ENCODE measurements at places on chromosomes 1 and 21.

DNA sequence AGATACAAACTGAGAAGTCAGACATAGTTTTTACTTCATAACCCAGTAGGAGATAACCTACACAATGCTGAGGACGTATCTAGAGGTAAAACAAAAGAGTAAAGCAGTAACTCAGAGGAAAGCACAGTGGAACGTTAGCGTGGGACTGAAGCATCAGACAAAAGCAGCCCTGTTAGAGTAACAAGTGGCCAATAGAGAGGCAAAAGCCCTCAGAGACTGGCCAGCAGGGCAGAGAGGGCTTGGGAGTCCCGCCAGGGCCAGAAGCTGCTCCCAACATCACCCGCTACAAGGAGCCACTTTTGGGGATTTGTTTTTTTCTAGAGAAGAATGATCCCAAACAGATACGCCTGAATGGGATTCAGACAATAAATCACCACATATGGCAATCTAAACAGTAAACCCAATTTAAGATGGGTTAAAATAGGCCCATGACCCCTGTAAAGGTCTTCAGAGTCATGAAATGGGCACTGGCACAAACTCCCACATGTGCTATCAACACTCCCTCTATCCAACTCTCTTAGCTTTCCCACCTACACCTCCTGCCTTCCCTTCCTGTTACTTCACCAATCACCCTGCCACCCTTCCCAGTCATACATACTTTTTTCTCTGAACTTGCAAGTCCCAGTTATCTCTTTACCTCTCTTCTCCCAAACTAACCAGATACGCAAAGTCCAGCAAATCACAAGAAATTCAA, 17.2 kb downstream of the TADA1 start:
- DNase-seq, result no peak

DNA sequence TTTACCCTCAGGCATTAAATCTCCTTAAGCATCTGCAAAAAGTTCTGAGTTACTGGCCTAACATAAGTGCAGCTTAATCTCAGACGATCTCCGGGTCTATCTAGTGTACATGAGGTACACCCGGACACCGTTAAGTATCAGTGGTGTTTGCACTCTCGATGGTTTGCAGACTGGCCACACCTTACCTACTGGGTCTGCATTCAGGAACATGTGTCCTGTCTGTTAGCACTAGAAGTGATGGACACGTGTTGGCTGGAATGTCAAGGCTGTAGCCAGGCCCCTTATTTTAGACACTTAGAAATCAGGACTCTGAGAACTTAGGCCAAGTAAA, 783 bp upstream of the AGL start:
- no peak for DNase-seq

GRCh38 chr1:88985032-88985431, 7.4 kb downstream of the KYAT3 start:
- DNase-seq, result peak; percentile 66

- peak; percentile 83 for DNase-seq
Observed at GRCh38 chr1:54944610-54945392, 35.6 kb upstream of the TMEM61 start.

DNA sequence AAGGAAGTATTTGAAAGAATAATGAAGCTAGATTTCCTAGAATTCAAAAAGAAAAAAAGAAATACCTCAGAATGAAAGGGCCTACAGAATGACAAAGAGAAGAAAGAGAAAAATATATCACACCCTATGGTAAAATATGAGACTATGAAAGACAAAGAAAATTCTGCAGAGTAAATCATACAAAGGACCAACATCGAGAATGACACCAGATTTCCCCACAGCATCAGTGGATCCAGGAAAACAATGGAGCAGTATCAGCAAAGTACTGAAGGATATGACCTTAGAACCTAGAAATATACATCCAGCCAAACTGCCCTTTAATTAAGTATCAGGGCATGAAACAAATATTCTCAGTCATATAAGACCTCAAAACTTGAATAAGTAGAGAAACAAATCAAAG, 21.2 kb upstream of the IFNAR2 start:
- DNase-seq, result no peak

- DNase-seq, result peak; percentile 86
Observed at GRCh38 chr1:39973503-39974135, 18.7 kb downstream of the MFSD2A start.

GRCh38 chr1:71967670-71968069, 314.7 kb downstream of the NEGR1 start:
- no peak for DNase-seq

DNA sequence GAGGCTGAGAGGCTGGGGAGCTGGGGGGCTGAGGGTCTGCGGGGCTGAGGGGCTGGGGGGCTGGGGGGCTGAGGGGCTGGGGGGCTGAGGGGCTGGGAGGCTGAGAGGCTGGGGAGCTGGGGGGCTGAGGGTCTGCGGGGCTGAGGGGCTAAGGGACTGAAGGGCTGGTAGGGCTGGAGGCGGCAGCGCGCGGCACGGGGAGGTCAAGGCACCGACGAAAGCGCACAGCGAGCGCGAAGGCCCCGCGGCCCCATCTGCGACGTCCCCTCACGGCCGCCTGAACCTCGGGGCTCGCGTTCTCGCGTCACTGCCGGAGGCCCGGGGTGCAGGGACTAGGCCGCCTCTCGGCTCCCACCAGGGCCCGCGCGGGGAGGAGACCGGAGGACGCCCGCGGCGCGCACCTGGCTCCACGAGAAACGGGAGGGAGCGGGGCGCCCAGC, 356 bp downstream of the INTS11 start:
- no peak for DNase-seq

- DNase-seq, result peak; percentile 29
Observed at GRCh38 chr21:15058854-15059263, 5.9 kb downstream of the NRIP1 start.

- DNase-seq, result peak; percentile 29
Observed at GRCh38 chr21:15221799-15222386, 157.1 kb upstream of the NRIP1 start.

GRCh38 chr1:203447151-203447550, 28.5 kb upstream of the PRELP start:
- DNase-seq, result no peak

GRCh38 chr1:32411261-32411660, 17.0 kb upstream of the BSDC1 start:
- DNase-seq, result no peak

DNA sequence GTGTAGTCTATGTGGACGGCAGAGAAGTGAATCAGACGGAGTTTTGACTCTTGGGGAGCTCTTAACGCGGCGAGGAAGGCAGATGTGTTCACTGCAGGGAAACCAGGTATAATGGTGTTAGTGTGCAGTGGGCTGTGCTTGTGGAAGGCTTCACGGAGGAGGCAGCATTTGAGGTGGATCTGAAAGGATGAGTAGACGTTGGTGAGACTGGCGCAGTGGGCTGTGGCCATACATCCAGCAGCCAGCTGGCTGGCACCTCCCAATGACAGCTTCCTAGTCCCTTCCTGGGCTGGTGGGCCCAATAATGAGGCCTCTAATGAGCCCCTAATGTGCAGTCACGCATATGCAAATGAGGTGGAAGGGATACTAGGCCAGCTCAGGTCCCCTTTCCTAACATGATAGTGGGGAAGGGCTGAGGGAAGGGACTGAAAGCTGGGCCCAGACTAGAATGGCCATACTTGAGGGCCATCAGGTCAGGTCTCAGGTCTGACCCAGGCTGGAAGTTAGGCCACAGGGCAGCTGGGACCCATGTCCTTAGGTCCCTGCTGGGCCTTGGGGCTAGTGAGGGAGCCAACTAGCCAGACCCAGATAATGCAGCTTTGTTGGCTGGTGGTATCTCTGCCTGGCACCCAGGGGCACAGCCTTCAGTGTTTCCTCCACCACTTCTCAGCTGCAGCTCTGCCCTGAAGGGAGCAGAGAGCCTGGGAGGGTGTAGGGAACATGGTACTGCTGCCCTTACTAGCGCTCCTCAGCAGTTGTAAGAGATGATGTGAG, 3.8 kb downstream of the MAP7D1 start:
- no peak for DNase-seq

DNA sequence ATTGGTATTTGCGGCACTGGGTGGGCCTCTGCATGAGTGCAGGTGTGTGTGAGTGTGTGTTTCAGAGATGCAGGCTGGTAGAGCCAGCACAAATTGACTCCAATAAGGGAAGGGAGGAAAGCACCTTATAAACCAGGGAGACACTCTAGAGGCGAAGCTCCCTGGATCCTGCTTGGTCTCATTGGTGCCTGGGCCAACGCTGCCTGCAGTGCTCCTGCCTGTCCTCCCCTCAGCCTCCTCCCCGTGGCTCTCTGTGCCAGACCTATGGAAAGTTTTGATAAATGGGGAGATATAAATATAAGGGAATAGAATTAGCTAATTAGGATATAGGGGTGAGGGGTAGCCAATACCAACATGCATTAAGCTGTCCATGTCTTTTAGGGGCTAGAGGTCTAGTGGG, 2.6 kb downstream of the BSND start:
- no peak for DNase-seq

GRCh38 chr1:226569879-226570547, 21.4 kb downstream of the STUM start:
- DNase-seq, result no peak

GRCh38 chr1:235867903-235868469, 1.3 kb upstream of the LYST start:
- DNase-seq, result no peak

DNA sequence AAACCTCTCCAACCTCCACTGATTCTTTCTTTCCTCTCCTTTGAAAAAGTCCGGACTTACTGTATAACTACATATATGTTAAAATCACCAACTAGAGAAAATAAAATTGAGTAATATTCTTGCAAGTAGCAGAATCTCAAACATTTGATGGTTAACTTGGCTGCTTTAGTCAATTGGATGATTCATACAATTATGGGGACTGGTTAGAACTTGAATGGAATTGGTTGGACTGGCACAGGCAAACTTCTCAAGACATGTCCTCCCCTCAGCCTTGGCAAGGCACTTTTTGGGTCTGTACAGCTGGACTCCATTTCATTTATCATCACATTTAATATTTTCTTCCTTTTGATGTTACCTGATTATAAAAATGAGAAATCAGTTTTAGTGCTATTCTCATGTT, 6.5 kb downstream of the WLS start:
- no peak for DNase-seq

- DNase-seq, result no peak
Observed at GRCh38 chr21:27423906-27424595, 457.2 kb upstream of the ADAMTS5 start.

DNA sequence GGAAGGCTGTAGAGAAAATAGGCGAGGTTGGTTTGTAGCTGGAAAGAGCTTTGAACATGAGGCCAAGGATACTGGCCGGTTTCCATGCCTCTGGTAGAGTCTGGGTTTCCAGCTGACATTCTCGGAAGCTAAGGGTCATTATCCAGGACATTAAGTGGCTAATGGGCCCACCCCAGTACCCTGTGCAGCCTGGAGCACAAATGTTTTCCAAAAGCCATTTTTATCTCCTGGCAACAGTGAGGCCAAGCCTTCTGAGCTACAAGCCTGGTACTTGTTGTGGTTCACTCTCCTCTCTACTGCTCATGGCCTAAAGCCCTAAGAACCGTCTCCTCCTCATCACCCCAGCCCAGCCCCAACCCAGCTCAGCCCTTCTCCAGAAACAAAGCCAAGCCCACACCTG, 122.9 kb downstream of the DMRTA2 start:
- DNase-seq, result no peak

DNA sequence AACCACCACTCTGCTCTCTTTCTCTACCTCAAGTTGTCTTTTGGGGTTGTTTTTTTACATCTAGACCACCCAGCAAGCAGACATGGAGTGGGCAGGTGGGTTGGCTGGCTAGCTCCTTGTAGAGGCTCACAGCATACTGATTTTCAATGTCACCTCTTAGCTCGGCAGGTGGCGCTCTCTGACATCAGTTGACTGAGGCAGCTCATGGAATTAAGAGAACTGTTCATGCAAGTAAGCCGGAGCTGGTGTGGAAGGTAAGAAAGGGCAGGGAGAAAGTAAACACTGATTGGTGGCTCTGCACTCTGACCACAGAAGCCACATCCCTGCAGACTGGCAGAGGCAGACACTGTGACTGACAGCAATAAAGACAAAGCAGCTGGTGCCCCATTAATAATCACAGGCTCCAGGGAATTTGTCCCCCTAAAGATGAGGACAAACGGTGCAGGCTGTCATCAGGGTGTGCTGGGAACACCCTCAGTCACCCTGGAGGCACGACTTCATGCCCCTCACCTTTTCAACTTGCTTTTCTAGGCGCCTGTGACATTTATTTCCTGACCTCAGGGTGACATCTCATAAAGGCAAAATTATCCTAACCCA, 226.8 kb downstream of the LMX1A start:
- peak; percentile 51 for DNase-seq

DNA sequence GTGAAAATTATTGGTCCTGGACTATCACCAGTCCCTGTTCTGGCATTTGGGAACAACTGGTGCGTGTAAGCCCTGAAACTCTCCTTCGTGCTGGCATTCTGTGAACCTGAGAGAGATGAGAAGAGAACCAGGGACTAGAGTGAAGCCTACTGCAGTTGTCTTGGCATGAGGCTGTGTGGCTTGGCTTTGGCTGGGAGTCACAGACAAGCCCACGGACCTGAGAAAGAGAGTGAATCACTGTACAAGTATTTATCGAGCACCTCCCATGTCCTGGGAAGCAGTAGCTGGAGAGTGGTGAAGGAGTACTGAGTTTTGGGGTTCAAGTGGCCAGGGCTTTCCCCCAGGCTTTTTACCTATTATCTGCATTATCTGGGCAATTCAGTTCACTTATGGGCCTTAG, 63.3 kb downstream of the FGGY start:
- DNase-seq, result peak; percentile 82

DNA sequence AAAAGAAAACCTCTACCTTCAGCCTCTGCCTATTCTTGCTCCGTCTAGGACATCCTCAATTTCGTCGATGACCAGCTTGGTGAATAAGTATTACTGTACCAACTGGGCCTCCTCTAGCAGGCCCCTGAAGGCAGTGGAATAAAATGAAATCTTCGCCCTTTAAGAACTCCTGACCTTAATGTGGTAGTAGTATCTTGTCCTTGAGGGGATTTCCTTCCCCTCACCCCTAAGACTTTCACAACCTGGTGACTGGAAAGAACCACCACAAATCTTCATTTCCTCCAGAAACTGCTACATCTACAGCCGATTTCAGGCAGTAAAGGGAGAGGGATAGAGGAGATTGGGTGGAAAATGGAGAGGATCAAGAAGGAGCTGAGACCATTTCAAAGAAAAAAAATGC, 1.6 kb upstream of the HAX1 start:
- no peak for DNase-seq

DNA sequence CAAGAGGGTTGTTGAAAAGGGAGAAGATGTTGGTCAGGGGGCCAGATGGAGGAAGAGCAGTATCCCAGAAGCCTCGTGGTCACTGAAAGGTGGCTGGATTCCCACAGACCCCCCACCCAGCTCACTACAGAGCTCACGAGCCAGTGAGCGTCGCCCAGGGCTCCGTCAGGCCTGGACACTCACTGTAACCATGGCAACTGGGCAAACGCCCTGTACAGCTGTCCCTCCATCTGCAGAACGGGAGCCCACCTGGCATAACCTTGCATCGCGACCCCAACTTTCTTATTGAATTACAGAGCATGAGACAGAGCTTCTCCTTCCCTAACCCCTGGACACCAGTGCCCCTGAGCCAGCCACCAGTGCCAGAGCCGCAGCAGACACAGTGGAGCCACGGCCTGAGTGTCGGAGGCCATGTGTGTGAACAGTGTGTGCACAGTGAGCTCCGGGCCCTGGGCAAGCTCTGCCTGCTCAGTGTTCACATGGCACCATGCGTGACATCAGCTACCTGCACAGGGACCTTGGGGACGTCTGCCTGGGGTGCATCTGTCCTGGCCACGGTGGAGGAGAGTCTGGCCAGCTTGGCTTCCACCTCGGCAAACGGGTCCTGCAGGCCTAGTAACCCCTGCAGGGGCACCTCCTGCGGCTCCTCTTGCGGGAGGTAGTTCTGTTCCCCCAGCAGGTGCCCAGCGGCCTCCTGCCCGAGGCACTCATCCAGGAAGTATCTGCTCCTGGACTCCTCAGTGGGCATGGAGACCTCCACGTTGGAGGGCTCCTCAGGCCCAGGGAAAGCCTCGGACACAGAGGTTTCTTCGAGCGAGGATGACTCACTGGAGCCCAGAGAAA, 25.9 kb upstream of the DDOST start:
- no peak for DNase-seq

All from GM03348 (cell line).